ENCODE measurements at places on chromosomes 5 and 9.

DNA sequence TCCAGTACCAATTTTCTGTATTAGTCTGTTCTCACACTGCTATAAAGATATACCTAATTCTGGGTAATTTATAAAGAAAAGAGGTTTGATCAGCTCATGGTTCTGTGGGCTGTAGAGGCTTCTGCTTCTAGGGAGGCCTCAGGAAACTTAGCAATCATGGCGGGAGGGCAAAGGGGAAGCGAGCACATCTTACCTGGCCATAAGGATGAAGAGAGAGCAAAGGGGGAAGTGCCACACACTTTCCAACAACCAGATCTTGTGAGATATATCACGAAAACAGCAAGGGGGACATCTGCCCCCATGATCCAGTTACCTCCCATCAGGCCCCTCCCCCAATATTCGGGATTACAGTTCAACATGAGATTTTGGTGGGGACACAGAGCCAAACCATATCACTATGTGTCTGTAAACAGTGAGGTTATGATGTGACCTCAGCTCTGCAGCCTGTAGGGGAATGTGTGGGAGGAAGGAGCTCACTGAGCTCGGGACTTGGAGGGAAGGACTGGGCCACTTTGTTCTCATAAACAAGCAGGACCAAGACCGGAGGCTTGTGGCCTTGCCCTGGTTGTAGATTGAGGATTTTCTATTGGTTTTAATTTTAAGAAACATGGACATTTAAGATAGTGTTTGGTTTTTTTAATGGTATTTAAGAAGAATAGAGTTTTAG lies 85.2 kb downstream of the EHMT1 start:
- DNase-seq, result no peak

DNA sequence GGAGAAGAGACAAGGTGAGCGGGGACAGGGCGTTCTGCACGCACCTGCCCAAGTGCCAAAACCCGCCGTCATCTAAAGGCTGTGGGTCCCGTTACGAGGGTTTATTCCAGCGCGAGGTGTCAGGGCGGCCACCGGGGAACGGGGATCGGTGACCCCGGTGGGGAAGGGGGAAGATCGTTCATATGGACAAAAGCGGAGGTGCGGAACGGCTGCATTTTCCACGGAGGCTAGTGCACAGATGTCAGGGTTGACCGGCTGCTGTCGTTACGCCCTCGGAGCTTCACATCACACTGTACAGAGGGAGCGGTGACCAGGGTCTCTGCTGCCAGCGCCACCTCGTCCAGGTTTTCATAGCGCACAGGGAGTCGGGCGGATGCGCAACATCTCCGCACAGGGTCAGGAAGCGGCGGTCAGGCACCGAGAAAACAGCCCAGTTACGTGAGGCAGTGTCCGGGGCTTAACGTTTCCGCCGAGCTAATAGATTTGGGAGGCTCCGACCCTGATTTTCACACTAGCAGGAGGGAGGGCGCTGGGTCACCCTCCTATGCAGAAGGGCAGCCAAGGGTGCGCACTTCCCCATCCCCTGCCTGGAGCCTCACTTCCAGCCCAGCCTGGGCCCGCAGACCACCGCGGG lies 13.5 kb downstream of the BTNL9 start:
- DNase-seq, result no peak

GRCh38 chr9:104743376-104743985 lies 4.0 kb upstream of the NIPSNAP3A start:
- DNase-seq, result peak; percentile 70

DNA sequence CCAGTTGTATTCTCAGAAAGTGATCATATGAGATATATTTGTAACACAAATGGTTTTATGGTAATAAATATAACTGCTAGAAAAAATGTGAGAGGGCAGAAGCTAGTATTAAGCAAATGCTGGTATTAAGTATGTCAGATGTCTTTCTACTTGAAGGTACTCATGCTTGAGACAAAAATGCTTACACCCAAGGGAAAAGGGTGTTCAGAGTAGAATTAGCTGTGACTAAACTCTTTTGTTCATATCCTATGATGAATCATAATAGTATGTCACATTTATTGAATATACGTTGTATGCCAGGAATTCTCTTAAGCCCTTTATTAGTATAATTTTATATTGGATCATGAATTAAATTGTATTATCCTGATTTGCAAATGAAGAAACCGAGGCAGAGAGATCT lies 2.2 kb downstream of the ADGRV1 start:
- DNase-seq, result no peak

DNA sequence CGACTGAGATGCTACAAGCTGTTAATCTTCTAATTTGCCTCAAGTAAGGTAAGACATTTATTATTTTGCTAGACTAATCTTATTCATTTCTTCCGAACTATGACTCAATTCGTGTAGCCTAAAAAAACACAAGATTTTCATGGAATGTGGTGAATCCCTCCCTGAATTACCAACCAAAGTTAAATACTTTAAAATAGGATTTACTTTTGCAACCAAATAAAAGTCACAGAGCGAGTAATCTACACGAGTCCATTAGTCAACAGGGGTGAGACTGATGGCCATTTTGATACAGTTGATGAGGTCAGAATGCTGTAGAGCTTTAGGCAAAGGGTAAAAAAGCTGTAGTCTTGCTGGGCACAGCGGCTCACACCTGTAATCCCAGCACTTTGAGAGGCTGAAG lies 13.1 kb upstream of the BNC2 start:
- no peak for DNase-seq

GRCh38 chr5:173012882-173013281 lies 29.3 kb downstream of the ATP6V0E1 start:
- no peak for DNase-seq

- DNase-seq, result no peak
These were observed 160.8 kb upstream of the IER5L start for GRCh38 chr9:129338724-129339430.

DNA sequence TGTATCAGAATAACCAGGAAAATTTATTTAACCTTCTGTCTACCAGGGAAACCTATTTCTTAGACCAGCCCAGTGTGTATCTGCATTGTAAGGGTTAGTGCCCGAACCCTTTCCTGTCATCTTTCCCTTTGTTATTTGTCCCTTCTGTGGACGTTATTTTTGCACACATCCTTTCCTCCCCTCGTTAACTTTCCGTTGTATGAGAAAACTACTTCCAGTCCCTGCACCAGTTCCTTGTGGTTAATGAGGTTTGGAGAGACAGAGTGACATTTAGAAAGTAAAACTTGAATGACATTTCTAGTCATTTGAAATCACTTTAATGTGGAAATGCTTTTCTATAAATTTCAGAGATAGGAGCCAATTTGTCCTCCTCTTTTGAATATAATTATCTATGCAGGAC lies 4.3 kb upstream of the IFNB1 start:
- DNase-seq, result peak; percentile 14

GRCh38 chr9:136519263-136520052 lies 26.4 kb downstream of the NOTCH1 start:
- DNase-seq, result no peak

DNA sequence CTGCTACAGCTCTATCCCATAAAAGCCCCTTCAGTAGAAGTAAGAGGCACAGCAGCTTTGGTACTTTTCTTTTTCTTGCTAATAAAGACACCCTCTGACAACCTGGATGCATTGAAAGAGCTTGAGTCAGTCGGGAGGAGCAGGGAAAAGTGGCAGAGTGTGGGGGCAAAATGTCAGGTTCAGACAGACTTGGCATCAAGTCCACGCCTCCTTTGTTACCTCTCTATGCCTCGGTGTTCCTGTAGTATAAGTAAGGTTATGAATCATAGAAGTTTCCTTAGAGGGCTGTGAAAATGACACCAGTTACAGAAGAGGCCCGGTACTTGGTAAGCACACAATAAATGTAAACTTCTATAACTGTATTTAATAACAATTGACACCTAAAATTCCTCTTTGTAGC lies 133.9 kb downstream of the ESM1 start:
- no peak for DNase-seq

Measured in CD4-positive, alpha-beta memory T cell (primary cell).